Stimulated activated CD8-positive, alpha-beta memory T cell treated with anti-CD3 and anti-CD28 coated beads, Interleukin-7, amount 100 ng/mL, for 1 hour (primary cell): ENCODE measurements at places on chromosomes 1 and 21.
A peak's percentile ranks its signal among the peaks of the same experiment; 100 is the strongest.

DNA sequence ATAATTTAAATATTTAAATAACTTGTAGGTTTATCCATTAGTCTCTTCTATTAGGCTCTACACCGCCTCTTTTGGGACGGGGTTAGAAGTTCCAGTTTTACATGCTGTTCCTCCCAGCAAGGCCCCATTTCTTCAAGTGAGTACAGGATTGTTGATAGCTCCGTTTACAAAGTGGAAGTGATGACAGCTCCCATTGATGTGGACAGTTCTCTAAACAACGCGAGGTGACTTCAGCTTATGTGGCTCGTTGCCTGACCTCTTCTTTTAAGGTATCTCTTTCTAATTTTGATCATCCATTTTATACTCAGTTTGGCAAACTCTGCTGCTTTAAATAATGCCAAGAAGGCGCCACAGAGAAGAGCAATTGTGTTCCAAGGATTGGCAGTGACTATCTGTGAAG is 49.7 kb downstream of the PACC1 start:
- DNase-seq = no peak

DNA sequence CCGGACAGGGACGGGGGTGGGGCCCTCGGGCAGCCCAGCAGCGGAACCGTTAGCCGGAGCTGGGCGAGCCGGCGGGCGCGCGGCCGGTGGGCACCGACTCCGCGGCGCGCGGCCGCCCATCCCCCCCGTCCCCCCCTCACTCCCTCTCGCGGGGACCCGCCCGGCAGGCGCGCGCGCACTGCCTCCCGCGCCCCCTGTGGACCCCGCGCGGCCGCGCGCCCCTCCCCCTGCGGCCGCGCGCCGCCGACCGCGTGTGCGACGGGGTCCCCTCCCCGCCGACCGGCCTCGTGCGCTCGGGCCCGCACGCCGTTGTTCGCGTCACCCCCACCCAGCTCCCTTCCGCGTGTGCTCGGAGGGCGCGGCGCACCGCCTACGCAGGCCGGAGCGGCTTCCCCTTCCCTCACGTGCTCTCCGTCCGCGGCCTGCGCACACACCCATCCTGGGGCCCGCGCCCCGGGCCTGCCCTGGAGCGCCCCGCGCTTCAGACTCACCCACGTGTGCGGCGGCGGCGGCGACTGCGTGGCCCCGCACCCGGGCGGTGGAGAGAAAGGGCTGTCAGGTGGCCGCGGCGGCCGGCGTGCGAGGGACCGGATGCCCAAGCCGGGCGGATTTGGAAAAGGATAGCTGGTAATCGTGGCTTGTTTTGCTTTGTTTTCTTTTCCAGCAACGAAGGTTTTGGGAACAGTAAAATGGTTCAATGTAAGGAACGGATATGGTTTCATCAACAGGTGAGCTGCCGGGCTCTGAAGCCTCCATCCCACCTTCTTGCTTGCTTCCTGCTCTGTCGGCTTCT is 717 bp downstream of the YBX1 start:
- peak; percentile 32 for DNase-seq

DNA sequence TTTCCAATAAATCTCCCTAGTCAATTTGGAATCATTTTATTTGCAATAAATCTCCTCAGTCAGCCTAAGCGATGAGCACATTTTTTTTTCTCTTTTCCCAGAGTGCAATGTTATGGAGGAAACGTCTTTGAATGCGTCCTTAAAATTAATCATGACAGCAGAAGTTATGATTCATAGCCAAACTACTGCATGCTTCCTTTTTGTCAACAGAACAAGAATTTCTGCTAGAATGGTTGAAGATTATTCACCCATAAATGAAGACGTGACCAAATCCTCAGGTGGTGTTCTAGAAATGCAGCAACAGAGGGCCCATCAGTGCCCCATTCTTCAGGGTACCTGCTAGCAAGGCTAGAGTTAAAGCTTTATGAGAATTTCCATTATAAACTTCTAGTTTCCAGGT is 407.9 kb upstream of the PKN2 start:
- DNase-seq = no peak

GRCh38 chr21:17612565-17613241 is at the start of gene BTG3:
BTG3 (minus strand) TSS chr21:17612901; CDS start chr21:17609144, 3,757 bp downstream.
- peak; percentile 72 for DNase-seq

- DNase-seq = no peak
These were observed 256.7 kb downstream of the COL11A1 start for GRCh38 chr1:102851616-102852015.

DNA sequence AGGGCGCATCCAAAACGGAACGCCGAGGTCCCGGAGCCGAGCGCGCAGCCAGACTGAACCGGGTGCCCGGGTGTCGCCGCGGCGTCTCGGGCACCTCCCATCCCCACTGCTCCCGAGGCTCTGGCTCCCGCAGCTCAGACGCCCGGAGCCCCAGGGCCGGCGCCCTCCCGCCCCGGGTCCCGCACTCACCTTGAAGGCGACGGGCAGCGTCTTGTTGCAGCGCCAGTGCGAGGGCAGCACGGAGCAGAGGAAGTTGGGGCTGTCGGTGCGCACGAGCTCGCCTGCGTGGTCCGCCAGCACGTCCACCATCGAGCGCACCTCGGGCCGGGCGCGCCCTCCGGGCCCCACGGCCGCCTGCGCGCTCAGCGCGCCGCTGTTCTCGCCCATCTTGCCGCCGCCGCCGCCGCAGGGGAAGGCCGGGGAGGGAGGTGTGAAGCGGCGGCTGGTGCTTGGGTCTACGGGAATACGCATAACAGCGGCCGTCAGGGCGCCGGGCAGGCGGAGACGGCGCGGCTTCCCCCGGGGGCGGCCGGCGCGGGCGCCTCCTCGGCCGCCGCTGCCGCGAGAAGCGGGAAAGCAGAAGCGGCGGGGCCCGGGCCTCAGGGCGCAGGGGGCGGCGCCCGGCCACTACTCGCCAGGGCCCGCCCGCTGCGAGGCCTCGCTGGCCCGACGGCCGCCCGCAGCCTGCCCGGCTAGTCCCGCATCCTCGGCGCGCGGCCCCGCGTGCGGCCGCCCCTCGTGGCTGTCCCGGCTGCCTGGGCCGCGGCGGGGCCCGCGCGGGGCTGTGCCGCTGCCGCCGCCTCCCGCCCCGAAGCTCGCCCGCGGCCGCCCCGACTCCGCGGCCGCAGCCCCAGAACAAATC is 447 bp downstream of the RUNX3 start:
- no peak for DNase-seq

DNA sequence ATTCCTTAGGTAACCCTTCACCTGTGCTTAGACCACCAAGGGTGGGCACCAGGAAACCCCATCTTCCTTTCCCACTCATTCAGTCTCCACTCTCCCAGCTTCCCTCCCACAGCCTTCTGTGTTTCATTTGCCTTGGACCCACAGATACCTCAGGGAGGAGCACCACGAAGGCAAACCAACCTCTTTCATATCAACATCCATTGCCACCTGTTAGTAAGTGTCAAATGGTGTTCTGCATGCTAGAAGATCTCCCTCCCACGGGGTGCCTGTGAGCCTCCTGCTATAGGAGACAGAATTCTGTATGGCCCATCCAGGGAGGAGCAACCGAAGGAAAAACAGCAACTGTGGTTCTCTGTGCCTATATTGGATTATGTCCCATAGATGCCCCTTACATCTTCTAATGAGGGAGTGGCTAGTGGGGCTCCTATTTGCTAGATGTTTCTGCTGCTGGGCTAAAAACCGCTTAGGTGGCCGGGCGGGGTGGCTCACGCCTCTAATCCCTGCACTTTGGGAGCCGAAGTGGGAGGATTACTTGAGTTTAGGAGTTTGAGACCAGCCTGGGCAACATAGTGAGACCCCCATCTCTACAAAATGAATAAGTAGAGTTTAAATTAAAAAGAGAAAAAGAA is 25.6 kb upstream of the SCCPDH start:
- DNase-seq = no peak

DNA sequence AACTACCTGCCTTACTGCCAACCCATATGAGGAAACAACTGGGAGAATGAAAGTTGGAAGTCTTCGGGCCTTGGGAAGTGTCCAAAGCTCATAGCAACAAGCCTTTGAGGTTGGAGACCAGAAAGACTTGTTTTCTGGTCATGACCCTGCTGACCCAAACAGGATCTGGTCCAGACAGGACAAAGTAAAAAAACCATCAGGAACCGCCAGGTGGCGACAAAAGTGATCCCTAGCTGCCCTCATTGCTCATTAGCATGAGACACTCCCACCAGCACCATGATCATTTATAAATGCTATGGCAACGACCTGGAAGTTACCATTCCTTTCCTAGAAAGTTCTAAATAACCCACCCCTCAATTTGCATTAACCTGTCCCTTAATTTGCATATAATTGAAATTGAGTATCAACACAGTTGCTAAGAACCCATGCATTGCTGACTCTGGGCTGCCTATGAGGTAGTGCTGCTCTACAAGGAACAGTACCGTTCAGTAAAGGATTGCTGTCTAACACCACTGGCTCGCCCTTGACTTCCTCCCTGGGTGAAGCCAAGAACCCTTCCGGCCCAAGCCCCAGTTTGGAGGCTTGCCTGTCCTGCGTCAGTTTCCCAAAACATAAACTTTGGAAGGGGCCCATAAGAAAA is 89.0 kb downstream of the URB2 start:
- DNase-seq = no peak

GRCh38 chr1:195941314-195941713 is 666.9 kb downstream of the KCNT2 start:
- DNase-seq = no peak

- no peak for DNase-seq
These were observed 111.2 kb upstream of the JUN start for GRCh38 chr1:58895082-58895481.

GRCh38 chr1:150613061-150613920 is 16.1 kb downstream of the ENSA start:
- no peak for DNase-seq

- DNase-seq = no peak
These were observed 6.1 kb downstream of the LDLRAP1 start for GRCh38 chr1:25549273-25550154.

DNA sequence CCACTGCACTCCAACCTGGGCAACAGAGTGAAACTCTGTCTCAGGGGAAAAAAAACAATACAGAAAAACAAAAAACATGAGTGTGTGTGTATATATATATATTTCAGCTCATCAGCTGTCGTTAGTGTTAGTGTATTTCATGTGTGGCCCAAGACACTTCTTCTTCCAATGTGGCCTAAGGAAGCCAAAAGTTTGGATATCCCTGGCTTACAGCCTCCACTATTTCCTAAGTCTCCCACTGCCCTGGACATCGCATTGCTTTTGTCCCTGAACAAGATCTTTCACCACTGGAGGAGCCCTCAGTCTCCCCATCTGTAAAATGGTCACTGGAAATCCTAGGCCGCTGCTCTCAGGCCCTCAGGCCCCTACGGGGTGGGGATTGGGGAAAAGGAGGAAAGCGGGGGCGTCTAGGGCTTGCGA is 391 bp upstream of the LDLRAP1 start:
- DNase-seq = no peak

GRCh38 chr1:171403393-171403792 is 81.9 kb upstream of the PRRC2C start:
- no peak for DNase-seq

- no peak for DNase-seq
These were observed 97.0 kb upstream of the DPH5 start for GRCh38 chr1:101122452-101123166.

DNA sequence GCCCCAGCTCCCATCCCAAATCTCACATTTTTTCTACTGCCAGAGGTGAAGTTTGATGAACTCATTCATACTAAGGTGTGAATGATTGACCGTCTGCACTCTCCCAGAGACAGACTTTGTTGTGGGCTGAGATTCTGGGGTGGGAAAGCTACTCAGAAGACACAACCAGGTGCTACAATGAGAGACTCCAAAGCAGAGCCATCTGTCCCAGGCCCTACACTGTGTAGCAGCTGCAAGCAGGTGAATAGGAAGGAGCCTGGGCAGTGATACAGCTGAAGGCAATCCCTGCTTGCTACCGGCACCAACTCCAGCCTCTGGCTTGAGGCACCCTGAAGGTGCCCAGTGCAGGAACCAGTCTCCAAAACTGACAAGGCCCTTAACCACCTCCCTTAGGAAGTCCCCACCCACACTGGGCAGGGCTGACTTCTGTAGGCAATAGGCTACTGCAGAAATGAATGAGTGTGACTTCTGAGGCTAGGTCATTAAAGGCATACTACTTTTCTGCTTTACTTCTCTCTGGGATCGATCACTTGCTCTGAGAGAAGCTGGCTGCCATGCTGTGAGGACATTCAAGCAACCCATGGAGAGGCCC is 79.7 kb upstream of the RUNX3 start:
- no peak for DNase-seq

GRCh38 chr1:243943671-243944428 is 93.8 kb upstream of the AKT3 start:
- no peak for DNase-seq

DNA sequence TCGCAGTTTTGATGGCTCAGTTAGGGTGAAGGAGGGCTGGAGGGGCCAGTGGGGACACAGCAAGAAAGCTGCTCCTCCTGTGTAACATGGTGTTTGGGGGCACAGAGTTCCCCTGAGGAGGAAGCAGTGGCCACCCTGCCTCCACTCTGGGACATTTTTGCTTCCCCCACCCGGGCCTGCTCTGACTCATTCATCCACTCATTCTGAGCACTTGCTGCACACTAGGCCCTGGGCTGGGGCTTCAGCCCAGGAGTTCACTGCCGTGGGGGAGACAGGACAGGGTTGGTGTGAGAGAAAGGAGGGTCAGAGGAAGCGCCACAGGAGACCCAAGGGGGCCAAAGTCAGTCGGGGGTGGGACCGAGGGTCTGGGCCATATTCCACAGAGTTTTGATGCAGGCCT is 41.4 kb upstream of the ACOT11 start:
- DNase-seq = no peak

DNA sequence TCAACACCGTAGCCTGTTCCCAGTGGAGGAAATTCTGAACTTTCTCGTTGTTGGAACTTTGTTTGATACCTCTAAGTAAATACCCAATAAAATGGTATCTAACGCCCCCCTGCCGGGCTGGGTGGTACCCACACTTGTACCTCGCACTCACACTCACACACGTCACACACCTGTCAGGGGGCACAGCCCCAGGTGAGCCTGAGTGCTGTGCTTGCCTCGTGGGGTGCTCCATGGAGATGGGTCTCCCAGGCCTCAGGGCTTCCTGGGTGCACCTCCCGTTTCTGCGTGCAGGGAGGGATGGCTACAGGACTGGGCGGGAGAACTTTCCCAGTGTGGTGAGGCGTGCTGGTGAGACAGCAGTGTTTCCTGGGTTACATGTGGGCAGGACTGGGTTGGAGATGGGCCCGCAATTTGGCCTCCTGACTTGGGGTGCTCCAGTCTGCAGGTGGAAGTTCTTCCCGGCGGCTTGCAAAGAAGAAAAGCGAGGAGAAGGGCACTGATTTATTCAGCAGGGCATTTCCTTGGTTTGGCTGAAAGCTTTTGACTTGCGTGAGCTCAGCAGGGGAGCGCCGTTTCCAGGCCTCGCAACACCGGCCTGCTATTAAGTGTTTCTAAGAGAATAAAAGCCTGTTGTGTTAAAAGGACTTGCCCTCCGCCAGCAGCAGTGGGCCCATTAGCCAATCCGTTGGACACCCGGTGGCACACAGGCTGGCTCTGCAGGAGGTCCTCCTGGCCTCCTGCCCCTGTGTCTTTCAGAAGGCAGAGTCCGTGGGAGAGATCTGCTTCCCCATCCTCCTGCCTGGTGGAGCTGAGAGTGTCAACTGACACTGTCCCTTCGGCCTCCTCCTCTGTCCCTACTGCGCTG is 79.7 kb downstream of the KIF26B start:
- no peak for DNase-seq
